ENCODE measurements at places on chromosomes 1 and 21. TPM values are rescaled to one million over a fixed set of nuclear protein-coding genes. Genes with fewer than 3 reads are reported as not detected.

GRCh38 chr1:69814926-69815325 lies 247.2 kb downstream of the LRRC7 start:
- no peak for DNase-seq

LCA5L gene
- 1.1 TPM for polyA plus RNA-seq

- no peak for DNase-seq
Measured at GRCh38 chr1:209505044-209505443, 78.5 kb upstream of the CAMK1G start.

GRCh38 chr1:185442050-185442449 lies 125.0 kb upstream of the IVNS1ABP start:
- DNase-seq, result no peak

DNA sequence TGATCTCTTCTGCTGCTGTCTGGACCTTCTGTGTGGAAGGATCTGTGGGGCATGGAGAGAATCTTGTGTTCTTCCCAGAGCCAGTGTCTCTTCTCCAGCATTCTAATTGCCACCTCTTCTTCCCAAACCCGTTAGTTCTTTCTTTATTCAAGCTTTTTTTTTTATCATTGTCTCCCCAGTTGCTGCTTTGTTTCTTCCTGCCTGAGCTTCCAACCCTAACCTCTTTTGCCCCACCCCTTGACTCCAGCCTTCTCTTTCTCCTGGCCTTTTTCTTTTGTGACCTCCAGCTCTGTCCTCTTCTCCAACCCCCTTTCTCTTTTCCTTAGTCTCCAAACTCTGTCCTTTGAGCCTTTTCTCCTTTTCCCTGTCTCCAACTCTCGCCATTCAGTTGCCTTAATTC lies 4.5 kb downstream of the AGO1 start:
- DNase-seq, result no peak

DNA sequence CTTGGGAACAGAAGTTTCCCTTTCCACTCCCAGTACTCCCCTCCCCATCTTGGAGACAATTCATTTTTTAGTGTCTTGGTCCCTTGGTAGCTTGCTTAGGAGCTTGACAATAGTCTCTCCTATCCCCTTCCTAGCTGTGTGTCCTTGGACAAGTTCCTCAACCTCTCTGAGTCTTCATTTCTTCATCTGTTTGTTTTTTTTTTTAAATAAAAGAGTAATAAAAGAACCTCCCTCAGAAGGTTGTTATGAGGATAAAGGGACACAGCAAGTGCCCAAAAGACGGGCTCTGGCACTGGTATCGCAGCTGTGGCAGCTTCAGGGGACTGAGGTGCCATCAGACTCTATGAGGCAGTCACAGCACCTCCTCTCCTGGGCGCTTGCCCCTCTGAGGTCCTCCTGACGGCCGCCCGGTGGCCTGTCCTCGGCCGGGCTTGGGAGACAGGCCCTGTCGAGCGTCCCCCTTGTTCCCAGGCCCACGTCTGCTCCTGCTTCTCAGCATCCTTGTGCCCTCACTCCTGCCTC lies 689.2 kb downstream of the MATN1 start:
- DNase-seq, result no peak

KPRP gene
- not detected for polyA plus RNA-seq

HPCAL4 gene
- polyA plus RNA-seq, result not detected
